Epithelial cell of prostate (primary cell): ENCODE measurements at places on chromosomes 12 and 14.

GRCh38 chr12:112191201-112191600 lies 65.8 kb downstream of the TRAFD1 start:
- DNase-seq: no peak

- no peak for DNase-seq
Observed at GRCh38 chr12:31280183-31280582, 45.8 kb downstream of the SINHCAF start.

DNA sequence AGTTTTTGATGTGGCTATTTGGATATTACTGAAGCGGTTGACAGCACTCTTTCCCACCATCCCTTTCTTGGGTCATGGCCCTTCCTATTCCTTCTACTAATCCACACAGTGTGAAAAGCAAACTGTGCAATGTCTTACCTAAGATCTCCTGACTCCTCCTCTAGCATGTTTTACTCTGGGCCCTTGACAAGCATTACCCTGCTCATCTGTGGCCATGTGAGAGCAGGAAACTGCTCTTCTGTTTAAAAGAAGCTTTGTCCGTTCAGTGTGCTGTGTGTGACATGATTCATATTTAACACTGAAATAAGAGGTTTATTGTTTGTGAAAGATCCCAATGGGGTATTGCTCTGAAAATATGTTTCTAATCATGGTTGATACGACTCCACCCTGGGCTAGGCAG lies 1022.5 kb downstream of the AACS start:
- DNase-seq: no peak

- no peak for DNase-seq
Observed at GRCh38 chr12:65822732-65823512, 1.4 kb upstream of the HMGA2 start.

GRCh38 chr12:104963757-104964156 lies 5.7 kb upstream of the SLC41A2 start:
- DNase-seq: no peak

GRCh38 chr14:50003213-50004021 lies 110.5 kb downstream of the ARF6 start:
- DNase-seq: no peak
